H9 (cell line): ENCODE measurements at places on chromosomes 12 and 14. TPM values are rescaled to one million over a fixed set of nuclear protein-coding genes. Genes with fewer than 3 reads are reported as not detected.
A peak's percentile ranks its signal among the peaks of the same experiment; 100 is the strongest.

- no peaks in the 10 kb centered on the region for H3K27me3 ChIP-seq
- no peaks in the 10 kb centered on the region for H3K4me1 ChIP-seq
- DNase-seq = peak; percentile 88
- H3K36me3 ChIP-seq = no peaks in the 10 kb centered on the region
- H3K27ac ChIP-seq = no peak overlapping the region
These were observed 5.2 kb upstream of the KRT85 start for GRCh38 chr12:52372216-52373154.

DNA sequence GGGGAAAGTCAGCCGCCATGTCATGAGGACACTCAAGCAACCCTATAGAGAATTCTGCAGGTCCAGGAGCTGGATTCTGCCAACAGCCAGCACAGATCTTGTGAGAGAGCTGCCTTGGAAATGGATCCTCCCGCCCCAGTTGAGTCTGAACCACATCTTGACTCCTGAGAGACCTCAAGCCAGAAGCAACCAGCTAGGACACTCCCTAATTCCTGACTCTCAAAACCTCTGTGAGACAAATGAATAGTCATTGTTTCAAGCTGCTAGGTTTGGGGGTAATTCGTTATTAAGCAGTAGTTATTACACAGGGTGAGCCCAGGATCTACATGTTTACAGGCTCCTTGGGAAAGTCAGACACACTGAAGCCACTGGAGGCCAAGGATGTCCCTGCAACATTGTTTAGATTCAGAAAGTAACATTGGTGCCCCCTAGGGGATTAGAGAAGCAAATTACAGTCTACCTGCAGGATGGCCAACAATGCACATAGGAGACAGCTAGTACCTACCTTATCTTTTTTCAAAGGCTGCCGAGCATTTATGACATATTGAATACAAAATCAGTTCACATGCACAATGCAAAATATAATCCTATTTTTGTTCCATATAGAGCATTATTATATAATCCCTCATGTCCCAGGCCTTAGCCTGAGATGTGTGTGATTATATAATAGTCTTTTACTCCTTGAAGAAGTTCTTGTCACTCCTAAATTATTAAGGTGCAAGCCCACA is 57.9 kb upstream of the FICD start:
- H3K4me3 ChIP-seq = no peak overlapping the region
- no peaks in the 10 kb centered on the region for H3K36me3 ChIP-seq
- H3K27me3 ChIP-seq = no peaks in the 10 kb centered on the region
- H3K4me1 ChIP-seq = 0 out of 2 replicates have a peak, but pooled peaks cover 2% of the 10 kb centered on the region
- H3K27ac ChIP-seq = no peak overlapping the region
- DNase-seq = peak; percentile 70

DNA sequence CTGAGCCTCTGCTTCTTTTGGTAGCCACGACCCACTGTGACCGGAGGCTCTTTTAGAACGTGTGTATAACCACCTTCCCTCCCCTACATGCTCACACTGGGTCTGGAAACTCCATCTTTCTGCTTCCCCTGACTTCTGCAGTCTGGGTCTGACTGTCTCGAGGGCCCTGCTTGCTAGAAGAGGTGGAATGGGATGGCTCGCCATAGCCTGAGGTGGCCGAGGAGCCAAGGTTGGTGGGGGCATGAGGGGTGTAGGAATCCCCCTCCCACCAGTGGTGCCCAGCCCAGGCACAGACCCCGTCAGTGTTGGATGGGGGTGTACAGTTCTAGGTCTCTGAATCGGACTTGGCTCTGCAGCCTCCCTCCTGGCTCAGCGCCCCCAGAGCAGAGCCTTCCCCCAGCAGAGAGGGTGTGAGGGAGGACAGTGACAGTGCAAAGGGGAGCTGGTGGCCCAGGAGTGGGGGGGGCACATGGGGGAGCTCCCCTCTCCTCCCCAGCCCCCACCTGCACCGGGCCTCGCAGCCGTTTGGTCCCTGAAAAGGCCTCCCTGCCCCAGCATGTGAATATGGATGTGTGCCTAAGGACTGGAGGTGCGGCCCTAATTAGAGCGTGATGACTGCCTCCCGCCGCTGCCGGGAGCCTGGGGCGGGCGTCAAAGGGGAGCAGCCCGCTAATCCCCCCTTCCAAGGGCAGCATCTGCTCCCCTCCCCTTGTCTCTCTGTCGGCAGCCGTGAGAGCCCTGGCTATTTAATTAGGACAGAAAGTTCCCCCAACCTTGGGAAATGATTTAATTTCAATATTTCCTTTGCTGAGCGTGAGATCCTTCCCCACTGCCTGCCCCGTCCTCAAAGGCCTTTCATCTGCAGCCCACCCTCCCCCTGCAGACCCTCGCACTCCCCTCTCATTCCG is 196.2 kb upstream of the C14orf180 start:
- H3K27me3 ChIP-seq = no peaks in the 10 kb centered on the region
- DNase-seq = no peak
- H3K4me3 ChIP-seq = no peak overlapping the region
- no peaks in the 10 kb centered on the region for H3K4me1 ChIP-seq

DNA sequence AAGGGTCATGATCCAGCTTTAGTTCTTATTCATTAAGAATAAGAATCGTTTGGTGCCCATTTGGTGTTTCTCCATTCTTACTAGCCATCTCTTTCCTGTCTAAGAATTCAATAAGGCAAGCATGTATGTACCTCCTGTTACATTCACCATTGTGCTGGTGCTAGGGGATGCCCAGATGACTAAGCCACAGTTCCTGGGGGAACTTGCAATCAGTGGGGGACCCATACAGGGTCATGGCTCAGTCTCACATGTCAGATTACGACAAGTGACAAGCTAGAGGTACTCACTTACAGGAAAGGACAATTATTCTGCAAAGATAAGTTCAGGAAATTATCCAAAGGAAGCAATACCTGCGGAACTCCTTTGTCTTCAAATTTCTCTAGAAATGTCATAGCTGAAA is 125.4 kb downstream of the STXBP6 start:
- peaks cover 2% of the 10 kb centered on the region; the same call in 1 of the 2 replicates for H3K4me1 ChIP-seq
- no peak overlapping the region for H3K4me3 ChIP-seq
- DNase-seq = no peak

DNA sequence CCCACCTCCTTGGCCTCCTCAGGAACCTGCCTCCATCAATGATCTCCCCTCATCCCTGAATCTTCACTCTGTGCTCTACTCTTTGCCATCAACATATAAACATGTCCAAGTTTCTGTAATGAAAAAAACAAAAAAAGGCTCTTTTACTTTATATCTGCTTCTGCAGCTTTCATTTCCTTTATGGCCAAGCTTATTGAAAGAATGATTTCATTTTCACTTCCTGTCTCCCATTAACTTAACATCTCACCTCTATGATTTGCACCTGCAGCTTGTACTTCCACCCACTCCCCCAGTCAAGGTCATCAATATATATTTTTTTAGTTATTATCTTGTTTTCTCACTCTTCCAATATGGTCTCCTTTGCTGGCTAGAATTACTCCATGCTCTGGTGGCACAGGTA is 15.6 kb upstream of the RNU6-7 start:
- no peaks in the 10 kb centered on the region for H3K36me3 ChIP-seq
- no peak overlapping the region for H3K27ac ChIP-seq
- no peak for DNase-seq
- no peaks in the 10 kb centered on the region for H3K27me3 ChIP-seq
- H3K4me1 ChIP-seq = no peaks in the 10 kb centered on the region

- H3K27ac ChIP-seq = no peak overlapping the region
- no peaks in the 10 kb centered on the region for H3K36me3 ChIP-seq
- no peaks in the 10 kb centered on the region for H3K4me1 ChIP-seq
- H3K27me3 ChIP-seq = no peaks in the 10 kb centered on the region
These were observed 13.3 kb upstream of the OAS3 start for GRCh38 chr12:112924986-112925385.

CAPRIN2 gene
- 123 and 130 TPM in 2 replicates for total RNA-seq

PSMD9 gene
- 39.9 and 41.2 TPM in 2 replicates for total RNA-seq

PIWIL1 gene
- not detected in 2 replicates for total RNA-seq

CACNA1C gene
- total RNA-seq = 0.81 and 1.1 TPM in 2 replicates

PLBD1 gene
- 15.2 and 15.5 TPM in 2 replicates for total RNA-seq

OVCH1 gene
- total RNA-seq = not detected in 2 replicates
